Activated naive CD8-positive, alpha-beta T cell treated with anti-CD3 and anti-CD28 coated beads, Interleukin-2, amount 50 U/mL, for 16 hours (primary cell): ENCODE measurements at places on chromosomes 7 and 10.

- DNase-seq, result no peak
Observed at GRCh38 chr7:156448918-156449317, 191.7 kb upstream of the RNF32 start.

DNA sequence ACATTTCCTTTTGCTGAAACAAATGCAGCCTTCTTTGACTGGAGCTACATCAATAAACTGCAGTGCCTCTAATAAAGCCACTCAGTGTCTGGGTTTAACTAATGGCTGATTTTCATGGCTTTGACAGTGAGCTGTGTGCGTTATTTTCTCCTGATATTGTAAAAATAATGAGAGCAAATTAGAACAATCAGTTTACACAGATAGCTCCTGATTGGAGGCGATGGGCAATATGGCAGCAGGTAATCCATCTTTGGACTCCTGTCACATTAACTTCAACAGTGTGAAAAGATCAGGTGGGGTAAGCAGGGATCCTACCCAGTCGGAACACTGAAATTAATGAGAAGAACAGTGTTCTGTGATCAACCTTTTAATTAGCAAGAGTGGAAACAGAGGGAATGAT, 100.7 kb downstream of the POLL start:
- DNase-seq, result no peak

GRCh38 chr7:82179311-82179710, 264.3 kb downstream of the CACNA2D1 start:
- no peak for DNase-seq

DNA sequence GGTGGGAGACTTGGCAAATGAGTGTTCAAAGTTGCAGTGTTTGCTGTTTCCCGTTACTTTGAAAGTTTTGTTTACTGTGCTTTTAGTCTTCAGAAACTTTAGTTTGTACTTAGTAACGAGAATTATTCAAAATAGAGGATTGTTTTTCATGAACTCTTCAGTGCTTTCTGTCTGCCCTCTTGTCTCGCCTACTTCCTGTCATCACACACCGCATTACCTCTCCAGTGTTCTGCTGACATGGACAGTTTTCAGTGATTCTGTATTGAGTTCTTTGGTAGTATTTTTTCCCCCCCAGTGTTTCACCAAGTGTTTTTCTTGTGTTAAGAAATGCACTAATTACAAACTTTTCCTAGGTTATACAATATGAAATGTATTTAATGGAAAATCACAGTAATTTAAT, 207.0 kb downstream of the MLLT10 start:
- DNase-seq, result no peak

GRCh38 chr7:13984061-13984460, 5.4 kb downstream of the ETV1 start:
- DNase-seq, result no peak

- DNase-seq, result no peak
Observed at GRCh38 chr10:14798636-14799035, 23.9 kb upstream of the FAM107B start.

DNA sequence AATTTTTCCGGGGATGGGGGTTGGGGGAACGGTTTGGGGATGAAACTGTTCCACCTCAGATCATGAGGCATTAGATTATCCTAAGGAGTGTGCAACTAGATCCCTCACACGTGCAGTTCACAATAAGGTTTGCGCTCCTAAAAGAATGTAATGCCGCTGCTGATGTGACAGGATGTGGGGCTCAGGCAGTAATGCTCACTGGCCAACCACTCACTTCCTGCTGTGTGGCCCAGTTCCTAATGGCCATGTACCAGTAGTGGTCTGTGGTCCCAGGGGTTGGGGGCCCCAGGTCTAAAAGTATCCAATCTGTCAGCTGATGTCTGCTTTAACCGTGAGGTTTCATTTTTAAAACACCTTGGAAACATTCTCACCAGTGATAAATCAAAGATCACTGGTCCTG, 2.2 kb downstream of the STN1 start:
- no peak for DNase-seq

GRCh38 chr7:101140746-101141382, 13.4 kb upstream of the AP1S1 start:
- DNase-seq, result no peak

DNA sequence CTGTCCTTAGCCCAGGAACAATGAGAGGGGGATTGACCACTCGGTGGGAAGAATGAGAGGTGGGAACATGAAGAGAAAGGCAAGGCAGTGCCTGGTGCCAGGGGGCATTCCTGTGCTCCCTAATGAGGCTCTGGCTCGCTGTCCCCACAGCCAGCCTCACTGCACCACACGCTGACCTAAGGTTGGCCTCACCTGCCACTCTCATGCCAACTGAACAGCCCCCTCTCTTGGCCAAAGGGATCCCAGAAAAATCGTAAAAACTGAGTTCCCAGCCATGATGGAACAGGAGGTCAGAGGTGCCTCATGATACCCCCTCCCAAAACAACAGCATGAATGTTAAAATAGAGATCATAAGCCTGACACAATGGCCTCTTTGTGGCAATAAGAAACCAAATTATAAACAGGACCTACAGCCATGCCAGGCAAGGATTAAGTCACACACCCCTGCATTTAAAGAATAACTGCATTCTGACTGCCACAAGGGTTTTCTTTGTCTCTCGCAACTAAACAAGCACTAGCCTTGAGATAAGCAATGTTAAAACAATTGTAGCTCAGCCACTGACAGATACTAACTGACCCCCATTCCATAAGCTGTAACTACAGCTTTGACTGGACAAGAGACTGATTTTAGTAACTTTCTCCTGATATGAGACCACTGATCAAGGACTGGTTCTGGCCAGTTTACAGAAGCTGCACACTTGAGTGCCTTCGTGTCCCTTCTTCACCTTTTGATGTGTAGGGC, 149.2 kb downstream of the SH2D4B start:
- no peak for DNase-seq

DNA sequence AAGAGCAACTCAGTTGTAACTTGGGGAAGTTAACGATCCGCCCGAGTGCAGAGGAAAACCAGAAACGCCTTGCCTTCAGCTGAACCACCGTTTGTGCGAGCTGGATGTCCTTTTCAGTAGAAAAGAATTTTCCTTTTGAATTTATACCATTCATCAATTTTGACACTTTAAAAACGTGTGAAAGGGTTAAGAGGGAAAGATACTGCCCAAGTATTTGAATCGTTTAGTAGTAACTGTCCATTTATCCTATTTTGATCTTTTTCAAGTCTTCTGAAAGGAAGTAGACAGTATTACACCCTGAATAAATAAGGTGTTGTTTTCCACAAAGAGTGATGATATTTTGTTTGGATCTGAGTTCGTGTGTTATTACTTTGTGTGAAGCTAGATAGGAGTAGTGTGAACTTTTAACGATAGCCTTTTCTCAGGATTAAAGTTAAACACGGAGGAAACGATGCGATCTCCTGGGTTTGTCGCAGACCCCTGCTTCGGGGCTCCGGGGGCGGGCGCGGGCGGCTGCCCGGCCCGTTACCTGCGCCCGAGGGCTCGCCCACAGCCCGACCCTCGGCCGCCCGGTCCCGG, 830 bp upstream of the BMI1 start:
- no peak for DNase-seq

DNA sequence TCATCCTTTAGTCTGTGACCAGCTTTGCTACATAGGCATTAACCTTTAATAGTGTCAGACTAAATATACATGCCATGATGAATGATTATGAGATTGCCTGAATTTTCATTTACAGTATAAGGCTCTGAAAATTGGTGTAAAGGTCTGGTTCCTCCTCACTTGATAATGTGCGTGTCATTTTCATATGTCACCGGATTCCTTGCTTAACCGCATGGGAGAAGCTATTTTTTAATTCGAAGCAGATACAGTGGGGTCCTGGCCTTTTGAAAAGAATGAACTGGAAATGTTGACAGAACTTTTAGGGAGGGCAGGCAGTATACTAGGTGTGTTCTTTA, 192.4 kb upstream of the SH2B2 start:
- DNase-seq, result no peak

DNA sequence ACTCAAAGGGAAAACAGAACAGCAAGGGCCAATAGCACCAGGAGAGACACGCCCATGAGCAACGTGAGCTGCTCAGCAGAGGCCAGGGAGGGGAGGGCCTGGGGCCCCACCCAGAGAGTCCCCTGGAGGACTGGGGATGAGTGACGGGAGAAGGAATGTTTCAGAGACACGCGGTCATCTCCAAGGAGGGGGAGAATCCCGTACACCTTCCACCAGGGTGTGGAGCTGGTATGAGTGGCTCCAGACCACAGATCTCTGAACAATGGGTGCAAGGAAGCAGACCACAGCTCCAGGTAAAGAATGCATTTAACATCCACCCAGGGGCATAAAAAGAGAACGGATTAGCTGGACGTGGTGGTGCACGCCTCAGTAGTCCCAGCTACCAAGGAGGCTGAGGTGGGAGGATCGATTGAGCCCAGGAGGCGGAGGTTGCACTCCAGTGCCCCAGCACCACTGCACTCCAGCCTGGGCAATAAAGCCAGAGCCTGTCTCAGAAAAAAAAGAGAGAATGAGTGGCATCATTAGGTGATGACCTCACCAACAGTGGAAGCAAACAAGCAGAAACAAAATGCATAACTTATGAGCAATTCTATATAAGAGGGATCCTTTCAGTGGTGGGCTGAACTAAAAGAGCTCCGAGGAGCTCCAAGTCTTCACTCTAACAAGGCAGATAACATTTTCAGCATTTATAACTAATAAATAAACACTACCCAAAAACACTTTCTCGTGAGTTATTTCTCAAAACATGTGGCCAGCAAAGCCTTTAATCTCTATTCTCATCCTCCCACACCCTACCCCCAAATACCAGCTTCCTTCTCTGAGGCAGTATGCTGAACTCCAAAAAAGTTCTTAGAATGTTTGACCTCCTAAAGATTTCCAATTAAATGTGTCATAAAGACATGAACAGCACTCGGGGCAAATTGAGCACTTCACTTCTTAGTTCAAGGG, 12.5 kb downstream of the PSAP start:
- DNase-seq, result no peak

GRCh38 chr10:15037691-15038090, 6.1 kb upstream of the OLAH start:
- DNase-seq, result no peak

DNA sequence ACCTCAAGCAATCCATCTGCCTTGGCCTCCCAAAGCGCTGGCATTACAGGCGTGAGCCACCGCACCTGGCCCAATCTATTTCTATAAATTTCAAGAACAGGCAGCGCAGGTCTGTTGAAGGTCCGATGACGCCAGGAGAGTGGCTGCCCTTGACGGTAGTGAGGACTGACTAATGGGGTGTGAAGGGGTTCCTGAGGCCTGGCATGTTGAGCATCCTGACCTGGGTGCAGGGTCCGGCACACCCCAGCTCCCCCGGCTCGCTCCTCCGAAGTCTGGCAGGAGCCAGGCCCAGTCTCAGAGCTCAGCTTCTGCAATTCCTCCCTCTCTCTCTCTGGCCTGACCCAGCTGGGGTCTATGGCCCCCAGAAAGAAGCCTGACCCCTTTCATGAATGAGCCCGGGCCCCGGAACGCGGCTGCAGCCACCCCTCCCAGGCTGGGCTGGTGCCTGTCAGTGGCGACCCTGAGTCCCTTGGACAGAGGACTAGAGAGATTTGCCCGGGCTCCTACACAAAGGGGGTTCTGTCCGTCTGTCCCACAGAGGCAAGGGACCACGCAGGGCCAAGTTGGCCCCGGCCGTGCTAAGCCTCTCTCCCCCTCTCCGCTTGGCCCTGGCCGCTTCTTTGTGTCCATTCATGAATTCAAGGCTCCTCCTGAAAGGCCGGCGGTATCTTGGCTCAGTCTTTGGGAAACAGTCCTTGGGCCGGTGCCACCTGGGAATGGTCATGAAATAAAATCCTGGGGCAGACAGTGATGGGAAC, 18.8 kb downstream of the MMD2 start:
- DNase-seq, result no peak

DNA sequence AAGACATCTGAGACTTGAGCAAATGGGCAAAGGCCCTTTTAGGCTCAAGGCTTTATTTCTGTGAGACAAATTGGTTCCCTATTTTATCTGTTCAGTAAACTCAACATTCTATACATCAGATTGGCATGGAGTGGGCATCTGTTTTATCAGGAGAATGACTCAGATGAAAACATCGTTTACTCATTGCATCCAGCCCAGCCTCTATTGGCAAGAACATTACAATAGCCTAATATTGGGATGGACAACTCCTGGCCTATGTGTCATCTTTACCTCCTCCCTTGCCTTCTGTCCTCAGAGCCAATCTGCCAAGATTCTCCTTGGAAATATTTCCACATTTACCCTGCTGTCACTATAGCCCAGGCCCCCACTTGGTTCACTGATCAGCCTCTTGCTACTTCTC, 5.5 kb upstream of the BLNK start:
- DNase-seq, result no peak

DNA sequence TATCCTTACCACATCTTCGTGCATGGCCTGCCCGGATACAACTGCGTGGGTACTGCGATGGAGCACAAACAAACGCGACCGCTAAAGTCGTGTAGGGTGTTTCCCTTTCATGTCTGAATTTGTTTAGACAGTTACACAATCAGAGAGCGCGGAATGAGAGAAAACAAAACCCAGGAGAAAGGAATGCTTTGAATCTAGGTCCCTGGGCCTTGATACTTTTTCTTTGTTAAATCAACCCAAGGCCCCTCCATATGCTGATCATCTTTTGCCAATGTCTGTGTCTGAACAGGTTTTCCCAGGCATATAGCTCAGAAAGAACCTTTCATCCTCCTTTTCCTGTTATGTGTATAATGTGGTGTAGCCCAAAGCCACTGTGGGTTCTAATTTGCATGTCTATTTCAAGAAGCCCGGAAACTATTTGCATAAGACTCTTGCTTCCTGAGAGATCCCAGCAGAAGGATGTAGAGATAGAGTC, 145.8 kb downstream of the FRMD4A start:
- no peak for DNase-seq

DNA sequence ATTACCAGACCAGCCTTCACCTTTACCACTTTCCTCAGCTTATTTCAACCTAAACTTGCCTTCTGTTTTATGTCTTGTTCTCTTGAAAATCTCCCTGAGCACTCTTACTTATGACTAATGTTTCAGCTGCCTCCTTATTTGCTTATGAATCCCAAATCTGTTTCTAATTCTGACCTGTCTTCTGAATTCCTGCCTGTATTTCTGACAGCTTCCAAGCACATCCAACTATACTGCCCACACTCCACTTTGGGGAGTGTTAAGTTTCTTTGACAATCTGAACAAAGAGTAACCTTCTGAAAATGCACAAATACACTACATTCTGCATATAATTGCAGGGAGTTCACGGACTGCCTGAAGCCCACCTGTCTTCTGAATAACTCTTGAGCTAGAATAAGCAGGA, 48.7 kb downstream of the ARMC3 start:
- no peak for DNase-seq

- DNase-seq, result no peak
Observed at GRCh38 chr7:51357821-51358220, 41.2 kb upstream of the COBL start.

GRCh38 chr10:129966889-129967578, 3.0 kb upstream of the EBF3 start:
- no peak for DNase-seq

- no peak for DNase-seq
Observed at GRCh38 chr10:69268761-69269416, 9.4 kb upstream of the HK1 start.

- DNase-seq, result no peak
Observed at GRCh38 chr7:148763622-148764021, 64.9 kb downstream of the CUL1 start.
